ENCODE measurements at places on chromosomes 5 and 9.

GRCh38 chr9:35526087-35526801 is 36.3 kb downstream of the RUSC2 start:
- DNase-seq: no peak

DNA sequence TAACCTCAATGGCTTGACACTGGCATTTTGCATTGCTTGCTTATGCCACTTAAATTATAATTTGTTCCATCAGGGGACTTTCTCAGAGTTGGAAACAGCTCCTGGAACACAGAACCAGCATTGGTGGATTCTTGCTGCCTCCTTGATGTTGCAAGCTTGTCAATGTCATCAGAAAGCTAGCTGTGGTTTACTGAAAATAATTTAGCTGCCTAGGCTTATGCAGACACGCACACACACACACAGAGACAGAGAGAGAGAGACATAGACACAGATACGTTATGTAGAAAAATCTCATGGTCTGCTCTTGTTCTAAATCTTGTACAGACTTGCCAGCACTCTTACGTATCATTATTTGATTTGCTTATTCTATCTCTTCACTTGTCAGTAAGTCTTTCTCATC is 78.0 kb downstream of the HMHB1 start:
- no peak for DNase-seq

- no peak for DNase-seq
Measured at GRCh38 chr5:64299805-64300204, 134.2 kb downstream of the RNF180 start.

- DNase-seq: no peak
Measured at GRCh38 chr5:191036-191948, at the start of gene LRRC14B. Gene LRRC14B, plus strand, starts transcription at chr5:191495. Its CDS starts 44 bp downstream, at chr5:191539.

DNA sequence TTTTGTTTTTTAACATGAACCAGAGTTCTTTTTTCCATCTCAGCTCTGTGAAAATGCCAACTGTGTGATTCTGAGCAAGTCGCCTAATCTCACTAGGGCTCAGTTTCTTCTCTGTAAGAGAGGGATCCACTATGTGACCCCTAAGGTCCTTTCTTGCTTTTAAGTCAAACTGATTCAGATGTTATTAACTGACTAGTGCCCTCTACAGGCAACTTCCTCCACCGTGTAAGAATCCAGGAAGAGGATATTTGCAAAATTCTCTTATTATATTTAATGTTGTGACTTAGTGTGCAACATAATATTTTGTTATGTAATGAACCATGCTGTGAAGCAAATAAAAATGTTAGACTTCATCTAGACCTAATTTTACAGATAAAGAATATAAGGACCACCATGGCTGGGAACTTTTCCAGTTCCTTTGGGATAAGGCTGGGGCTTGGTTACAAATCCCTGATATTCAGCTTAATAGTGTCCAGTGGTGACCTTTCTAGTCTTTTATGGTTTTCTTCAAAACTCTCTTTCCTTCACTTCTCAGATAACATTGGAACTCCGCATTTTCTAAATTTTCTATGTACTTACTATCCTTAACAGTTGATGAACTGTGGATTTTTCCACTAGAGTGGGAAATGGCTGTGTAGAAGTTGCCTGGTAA is 244.7 kb downstream of the PIK3R1 start:
- DNase-seq: peak; percentile 49

- DNase-seq: peak; percentile 55
Measured at GRCh38 chr9:137316012-137316981, 14.2 kb upstream of the NRARP start.

GRCh38 chr5:440401-441201 is 2.4 kb upstream of the EXOC3 start:
- DNase-seq: no peak

GRCh38 chr9:21991072-21991959 is 2.9 kb downstream of the CDKN2A start:
- DNase-seq: no peak

- DNase-seq: no peak
Measured at GRCh38 chr9:8346296-8346695, 546.7 kb upstream of the DMAC1 start.

- no peak for DNase-seq
Measured at GRCh38 chr9:125485471-125486151, 221.4 kb downstream of the MAPKAP1 start.

DNA sequence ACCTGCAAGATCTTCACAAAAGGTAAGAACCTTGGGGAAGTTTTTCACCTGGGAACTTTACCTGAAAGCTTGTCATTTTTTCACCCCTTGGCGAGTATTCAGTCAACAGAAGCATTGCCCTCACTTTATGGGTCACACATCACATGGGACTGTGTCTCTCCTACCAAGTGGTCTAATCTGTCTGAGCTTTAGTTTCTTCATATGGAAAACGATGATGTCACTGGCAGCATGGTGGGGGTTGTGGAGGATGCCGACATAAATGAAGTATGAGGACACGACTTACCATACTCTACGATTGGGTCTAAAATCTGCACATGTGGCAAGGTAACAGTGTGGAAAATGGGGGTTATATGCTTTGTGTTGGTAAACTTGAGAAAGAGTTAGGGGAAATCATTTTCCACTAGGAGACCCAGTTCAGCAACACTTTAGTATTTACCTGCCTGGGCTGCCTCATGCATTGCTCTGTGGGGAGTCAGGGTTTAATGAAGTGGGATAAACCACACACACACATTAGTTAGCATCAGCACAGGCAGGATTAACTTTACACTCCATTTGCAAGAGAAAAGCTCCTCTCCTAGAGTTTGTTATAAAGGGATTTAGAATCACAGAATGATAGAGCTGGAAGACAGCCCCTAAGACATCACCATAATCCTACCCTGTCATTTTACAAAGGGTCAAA is 19.8 kb upstream of the PAX5 start:
- DNase-seq: no peak

DNA sequence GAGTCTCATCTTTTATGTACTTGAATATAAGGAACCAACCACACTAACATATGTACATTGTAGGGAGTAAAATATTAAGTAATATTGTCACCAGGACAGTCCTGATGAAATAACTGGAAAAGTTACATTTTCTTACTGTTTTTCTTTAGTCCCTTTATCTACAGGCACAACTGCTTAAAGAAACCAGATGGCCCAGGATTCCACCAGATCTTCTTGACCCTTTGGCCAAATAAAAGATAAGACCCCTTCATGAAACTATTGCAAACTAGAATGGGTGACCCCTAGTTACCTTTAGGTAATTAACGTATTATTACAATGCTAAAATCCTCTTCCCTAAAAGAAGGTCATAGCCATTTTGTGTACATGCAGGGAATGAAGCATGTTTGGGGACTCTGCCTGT is 106.3 kb upstream of the FTMT start:
- DNase-seq: no peak

DNA sequence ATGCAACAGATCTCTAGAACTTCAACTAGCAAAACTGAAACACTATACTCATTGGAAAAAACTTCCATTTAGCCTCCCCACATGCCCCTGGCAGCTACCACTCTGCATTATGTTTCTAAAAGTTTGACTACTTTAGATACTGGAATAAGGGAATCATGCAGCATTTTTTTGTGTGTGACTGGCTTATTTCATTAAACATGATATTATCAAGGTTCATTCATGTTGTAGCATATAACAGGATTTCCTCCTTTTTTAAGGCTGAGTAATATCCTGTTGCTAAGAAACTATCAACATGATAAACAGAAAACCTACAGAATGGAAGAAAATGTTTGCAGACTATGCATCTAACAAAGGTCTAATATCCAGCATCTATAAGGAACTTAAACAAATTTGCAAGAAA is 597.9 kb downstream of the DMRTA1 start:
- no peak for DNase-seq

DNA sequence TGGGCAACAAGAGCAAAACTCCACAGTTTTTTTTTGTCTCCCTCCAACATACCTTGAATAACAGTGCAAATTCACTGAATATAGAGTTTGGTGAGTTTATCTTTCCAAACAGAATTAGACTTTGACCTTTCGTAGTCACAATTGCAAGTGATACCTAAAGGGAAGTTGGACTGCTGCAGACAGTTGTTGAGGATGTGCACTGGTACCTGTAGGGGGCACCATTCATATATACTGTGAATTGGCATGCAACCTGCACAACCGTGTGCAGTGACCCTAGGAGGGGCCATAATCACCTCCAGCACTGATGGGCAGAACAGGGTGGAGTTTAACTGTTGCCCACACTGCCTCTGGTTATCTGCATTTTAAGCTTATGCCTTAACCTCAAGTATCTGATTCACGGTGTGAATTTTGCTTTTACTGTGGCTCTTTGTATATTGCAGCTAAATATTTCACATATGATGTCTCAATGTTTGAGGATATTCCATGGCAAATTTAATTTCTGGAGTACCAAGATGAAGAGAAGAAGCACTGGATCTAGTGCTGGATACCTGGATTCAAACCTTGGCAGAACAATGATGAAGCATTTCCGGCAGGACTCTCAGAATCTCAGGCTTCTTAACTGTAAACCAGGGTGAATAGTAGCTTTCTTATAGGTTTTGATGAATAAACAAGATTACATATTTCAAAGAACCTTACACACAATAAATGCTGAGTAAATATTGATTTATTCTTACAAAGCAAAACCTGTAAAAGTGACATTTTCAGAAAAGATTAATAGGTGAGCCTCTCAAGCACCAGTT is 144.3 kb downstream of the ACTBL2 start:
- peak; percentile 37 for DNase-seq

- no peak for DNase-seq
Measured at GRCh38 chr9:132238992-132239391, 77.1 kb downstream of the NTNG2 start.

DNA sequence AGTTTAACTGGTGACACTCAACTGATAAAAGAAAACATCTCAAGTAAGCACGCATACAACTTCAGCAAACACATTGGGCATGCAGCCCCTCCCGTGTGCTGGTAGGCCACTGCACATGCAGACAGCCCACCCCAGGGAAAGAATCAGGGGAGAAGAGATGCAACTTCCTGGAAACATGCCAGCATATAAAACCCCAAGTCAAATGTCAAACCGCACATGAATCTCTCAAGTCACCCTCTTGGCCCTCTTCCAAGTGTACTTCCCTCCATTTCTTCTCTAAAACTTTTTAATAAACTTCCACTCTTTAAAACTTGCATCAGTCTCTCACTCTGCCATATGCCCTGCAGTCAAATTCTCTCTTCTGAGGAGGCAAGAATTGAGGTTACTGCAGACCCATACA is 732.7 kb downstream of the SEMA5A start:
- DNase-seq: no peak

DNA sequence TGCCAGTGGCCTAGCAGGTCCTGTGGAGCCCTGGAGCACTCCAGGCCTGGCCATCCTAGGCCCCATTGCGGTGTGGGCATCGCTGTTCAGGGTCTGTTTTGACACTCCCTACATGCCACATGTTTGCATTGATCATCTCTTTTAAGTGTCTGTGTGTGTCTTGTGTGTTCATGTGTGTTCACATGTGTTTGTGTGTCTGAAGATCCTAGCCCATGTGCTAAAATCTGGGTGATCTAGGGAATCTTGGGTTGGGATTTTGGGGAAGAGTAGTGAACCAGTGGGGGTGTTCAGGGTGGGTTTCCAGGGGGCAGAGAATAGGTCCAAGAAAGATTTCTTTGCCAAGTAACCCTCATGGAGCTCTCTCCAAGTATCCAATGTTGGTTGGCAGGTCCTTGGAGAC is 8.4 kb downstream of the PSD2 start:
- no peak for DNase-seq

DNA sequence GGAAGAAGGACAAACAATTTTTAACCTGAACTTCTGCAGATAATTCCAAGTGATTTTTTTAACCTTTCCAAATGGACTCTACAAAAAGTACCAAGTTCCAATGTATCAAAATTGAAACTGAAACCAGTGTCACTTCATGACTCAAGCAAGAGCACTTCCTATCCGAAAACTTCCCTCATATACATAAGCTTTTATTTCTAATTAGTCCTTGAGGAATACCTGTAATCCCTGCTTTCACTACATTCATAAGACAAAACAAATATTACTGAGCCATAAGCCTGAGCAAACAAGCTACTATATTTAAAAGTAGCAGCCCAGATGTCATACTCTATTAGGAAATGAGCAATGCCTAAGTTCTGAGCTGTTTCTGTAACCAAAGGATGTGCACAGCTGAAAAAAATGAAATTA is 224.4 kb downstream of the EBF1 start:
- DNase-seq: no peak

- no peak for DNase-seq
Measured at GRCh38 chr5:170126061-170126460, 20.4 kb downstream of the FOXI1 start.

DNA sequence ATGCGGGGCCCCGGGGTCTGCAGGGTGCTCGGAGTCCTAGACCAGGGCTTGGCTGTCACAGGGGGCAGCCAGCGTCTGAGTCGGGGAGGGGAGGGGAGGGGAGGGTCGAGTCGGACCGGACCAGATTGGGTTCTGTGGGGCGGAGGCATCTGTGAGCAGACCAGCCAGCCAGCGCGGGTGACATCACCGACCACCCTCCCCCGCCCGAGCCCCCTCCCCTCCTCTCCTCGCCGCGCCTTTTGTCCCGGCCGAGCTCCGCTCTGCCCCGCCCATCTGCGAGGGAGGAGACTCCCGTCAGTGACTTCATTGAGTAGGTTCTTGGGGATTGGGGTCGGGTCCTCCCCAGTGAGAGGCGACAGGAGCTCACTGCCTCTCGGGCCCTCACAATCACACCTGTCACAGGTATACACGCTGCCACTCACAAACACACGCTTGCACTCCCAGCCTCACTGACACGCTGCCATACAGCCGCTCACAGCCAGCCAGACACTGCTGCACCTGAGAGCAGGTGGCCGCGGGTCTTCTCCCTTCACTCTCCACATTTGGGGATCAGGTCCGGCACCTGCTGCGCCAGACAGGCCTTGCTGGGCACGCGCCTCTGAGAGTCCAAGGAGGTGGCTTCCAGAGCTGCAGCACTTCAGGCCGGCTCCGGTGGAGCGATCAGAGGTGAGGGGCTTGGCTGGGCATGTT is 546 bp downstream of the DNAJB5 start:
- peak; percentile 74 for DNase-seq

DNA sequence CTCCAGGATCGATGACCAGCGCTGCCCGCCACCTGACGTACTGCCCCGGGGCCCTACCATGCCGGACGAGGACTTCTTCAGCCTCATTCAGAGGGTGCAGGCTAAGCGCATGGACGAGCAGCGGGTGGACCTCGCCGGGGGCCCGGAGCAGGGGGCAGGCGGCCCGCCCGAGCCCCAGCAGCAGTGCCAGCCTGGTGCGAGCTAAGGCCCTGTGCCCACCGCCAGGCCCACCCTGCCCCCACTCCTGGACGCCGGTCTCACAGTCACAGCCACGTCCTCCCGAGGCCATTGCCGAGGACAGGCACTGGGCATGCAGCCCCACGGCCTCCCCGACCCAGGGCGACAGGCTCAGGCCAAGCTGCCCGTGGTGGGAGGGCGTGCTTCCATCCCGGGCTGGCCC is 5.5 kb downstream of the DNLZ start:
- DNase-seq: no peak

DNA sequence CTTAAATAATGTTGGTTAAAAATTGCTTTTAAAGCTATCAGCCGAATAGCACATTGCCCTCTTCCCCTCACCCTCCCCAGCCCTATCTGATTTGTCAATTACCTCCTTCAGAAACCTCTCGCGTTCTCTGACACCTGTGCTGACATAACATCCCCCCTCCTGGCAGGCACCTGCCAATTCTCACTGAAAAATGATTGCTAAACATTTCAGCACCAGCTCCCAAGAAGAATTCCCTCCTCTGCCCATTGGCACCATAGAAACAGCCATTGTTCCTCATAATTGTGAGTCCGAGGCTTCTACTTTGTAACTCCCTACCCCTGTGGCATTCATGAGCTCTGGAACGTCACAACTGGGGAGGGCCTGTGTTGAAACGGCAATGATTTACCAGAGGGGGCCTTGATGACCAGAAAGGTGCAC is 20.2 kb downstream of the CDH6 start:
- no peak for DNase-seq

All from BE2C (cell line).